NCI-H2029 treated with DMSO at 0.1 percent for 48 hours (cell line): ENCODE measurements at places on chromosomes 1 and 21.

DNA sequence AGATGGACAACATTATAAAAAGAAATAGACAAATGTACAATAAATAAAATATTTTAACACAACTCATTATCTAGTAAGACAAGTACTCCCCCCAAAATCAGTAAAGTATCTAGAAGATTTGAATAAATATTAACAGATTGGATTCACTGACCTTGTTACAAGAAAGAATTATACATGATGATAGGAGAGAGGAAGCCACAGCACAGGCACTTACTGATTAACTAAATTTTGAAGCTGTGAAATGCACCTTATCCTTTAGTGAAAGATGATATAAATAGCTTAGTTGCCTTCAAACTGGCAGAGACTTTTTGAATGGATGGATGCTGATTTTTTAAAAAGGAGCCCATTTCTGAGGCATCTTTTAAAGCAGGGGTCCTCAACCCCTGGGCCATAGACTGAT is 8.5 kb downstream of the CR1 start:
- no peak for DNase-seq

DNA sequence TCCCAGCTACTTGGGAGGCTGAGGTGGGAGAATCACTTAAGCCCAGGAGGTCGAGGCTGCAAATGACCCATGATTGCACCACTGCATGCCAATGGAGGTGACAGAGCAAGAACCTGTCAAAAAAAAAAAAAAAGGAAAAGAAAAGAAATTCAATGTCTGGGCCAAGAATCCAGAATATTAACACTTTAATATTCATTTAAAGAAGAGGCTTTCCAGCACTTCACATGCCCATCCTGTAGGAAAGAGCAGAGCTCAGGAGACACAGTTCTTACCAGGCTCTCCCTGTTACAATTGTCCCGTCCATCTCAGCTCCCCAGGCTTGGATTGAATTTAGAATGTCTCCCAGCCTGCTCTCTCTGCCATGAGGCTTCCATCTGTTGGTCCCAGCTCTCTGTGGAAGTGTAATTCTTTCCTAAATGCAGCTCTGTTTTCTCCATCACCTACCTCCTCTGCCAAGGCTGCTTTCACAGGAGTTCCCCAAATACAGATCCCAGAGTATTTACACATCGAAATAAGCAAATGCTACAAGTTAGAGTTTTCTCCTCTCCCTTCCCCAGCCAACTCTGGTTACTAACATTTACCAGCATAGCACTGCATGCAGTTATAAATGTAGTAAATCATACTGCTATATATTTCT is 116.6 kb upstream of the CDC42BPA start:
- DNase-seq: no peak

DNA sequence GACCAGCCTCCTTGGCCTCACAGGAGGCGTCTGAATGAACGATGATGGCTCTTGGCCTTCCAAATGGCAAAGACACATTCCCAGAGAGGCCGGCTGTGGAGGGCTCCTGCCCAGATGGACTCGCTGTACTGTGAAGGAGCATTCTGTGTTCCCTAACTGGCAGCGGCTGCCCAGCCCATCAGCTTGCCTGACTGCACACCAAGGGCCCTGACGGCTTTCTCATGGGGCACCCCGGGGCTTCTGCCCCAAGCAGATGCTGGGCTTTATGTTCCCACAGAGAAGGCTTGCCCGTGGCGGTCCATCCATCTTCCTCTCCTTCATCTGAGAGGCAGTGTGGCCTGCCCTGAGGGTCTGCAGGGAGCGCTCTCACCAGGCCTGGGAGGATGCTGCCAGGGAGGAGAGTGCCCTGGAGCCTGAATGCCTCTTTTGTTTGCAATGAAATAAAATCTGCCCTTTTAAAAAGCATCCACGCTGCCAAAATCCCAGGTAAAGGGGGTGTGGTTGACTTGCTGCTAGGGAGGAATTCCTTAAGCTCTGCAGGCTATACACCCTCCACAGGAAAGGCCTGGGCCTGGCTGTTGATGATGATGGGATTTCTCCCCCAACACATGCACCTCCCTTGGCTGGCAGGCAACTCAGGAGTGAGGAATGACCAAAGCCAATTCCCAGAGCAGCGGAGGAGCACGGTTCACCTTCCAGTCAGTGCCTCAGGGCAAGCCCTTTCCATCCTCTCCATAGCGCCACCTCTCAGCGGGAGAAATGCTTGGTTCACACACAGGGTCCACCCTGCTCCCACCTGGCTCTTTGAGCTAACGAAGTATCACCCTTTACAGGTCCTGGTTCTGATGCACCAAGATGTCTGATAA is 84.6 kb upstream of the SSX2IP start:
- no peak for DNase-seq

DNA sequence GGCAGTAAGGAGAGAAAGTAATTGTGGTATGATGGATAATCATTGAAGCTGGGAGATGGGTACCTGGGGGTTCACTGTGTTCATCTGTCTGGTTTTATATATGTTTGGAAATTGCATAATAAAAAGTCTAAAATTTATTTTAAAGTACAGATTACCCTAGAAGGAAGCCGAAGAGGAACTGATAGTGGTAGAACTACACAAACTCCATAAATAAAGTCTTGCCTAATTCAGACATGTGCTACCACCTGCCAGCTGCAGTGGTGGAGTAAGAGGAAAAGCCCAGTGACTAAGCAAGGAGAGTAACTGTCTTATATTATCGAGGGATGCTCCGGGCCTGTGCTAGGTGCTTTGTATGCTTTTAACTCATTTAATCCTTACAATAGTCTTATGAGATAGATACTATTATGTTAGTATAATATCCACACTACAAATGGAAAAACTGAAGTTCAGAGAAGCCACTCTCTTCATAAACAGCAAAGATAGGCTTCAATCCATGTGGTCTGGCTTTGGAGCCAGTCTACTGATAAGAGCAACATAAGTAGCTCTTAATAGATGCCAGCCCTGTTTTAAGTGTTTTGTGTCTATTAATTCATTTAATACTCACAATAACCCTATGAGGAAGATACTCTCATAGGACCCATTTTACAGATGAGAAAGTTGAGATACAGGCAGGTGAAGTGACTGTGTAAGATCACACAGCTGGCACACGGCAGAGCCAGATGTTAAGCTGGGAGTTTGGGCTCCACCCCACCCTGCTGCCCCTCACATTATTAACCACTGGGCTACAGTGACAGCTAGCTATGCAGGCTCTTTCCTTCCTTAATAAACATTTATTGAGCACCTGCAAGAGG is 56.8 kb upstream of the HNRNPU start:
- DNase-seq: no peak

DNA sequence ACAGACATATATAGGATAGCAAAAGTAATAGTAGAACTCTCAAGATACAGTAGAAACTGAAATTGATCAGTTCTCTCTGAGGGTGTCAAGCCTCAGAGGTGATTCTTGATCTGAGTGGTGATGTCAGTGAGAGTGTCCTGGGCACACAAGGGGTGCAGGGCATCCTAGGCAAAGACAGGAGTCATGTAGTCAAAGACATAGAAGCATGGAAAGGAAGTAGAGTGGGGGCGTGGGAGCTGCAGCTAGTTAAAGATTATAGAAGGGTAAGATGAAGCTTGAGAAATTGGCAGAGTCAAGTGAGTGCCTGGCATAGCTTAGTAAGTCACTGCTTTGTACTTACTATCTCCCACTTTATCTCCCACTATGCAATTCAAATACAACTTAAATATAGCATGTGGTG is 22.8 kb downstream of the CDC7 start:
- no peak for DNase-seq

DNA sequence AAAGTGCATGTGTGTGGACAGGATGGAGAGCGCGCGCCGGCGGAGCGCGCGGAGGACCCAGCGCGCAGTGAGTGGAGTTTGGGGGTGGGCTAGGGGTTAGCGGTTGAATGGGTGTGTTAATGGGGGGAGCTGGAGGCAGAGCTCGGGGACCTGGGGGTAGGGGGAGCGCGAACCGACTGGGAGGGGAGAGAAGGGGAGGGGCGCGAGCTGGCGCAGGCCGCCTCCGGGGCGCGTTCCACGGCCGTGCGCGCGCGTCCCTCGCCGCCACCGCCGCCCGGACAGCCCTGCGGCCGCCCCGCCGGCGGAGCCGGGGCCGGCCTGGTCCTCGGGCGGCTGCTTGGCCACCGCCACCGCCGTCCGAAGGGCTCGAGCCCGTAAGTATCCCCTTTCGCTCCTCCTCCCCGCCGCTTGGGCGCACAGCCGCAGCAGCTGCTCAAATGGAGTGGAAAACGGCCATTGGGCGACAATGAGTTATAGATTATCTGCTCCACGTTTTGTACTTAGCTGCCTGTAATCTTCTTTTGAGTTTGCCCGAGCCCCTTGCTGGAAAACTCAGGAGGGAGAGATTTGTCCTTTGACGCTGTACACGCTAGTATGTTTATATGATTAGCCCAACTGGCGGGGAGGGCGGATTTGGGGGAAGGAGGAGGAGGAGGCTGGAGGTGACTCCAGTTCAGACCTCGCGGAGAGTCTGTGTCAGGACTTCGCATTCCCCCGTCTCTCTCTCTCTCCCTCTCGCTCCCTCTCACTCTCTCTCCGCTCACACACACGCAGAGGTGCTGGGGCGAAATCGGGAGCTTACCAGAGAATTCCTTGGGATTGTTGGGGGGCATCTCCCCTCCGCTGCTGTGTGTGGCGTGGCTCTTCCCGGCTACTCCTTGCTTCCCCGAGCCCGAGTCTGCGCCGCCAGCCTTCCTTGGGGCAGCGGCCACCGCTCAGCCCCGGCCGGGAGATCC is at the start of gene ADGRL2:
Gene ADGRL2, plus strand, starts transcription at position 240 of the 956 bp plus-strand sequence. CDS start 36,051 bp downstream, outside the sequence.
- DNase-seq: peak; percentile 54

DNA sequence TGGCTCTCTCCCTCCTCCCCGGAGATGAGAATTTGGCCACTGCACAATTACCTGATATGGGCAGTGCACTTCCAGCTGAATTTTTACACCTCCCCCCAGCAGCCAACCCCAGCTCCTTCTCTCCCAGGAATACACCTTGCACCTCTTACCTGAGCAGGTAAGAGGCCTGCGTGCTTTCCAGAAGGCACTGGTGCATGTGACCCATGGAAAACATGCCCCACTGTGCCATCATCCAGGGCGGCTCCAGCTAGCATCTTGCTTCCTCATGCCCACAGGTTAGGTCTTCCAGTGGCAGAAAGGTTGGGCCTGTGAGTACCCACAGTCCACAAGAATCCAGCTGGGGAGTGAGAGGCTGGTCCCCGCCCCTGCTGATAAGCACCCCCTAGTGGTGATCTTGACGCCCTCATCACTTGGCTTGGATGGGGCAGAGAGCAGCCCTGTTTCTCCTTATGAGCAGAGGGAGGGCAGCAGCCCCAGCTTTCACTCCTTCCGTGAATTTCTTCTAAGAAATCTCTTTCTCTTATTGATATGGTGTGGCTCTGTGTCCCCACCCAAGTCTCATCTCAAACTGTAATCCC is 57.8 kb downstream of the EDARADD start:
- DNase-seq: no peak

- DNase-seq: no peak
Measured at GRCh38 chr21:21232320-21232719, 234.1 kb downstream of the NCAM2 start.

GRCh38 chr1:232447125-232447524 is 182.8 kb downstream of the SIPA1L2 start:
- DNase-seq: no peak

DNA sequence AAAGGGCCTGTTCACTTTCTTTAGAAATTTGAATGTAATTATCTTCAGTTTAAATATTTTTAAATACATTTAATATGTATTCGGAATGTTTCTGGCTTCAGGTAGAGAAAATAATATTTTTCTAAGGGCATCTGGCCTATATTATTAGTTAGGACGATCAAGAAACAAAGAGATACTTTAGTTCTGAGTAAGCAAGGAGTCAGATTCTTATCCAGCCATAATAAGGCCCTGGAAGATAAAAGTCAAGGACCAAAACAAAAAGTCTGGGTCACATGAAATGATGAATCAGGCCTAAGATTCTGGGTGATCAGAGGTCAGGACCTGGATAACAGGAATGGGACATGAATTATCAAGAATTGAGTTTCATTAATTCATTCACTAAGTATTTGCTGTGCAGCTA is 6.3 kb downstream of the PHC2 start:
- DNase-seq: no peak

DNA sequence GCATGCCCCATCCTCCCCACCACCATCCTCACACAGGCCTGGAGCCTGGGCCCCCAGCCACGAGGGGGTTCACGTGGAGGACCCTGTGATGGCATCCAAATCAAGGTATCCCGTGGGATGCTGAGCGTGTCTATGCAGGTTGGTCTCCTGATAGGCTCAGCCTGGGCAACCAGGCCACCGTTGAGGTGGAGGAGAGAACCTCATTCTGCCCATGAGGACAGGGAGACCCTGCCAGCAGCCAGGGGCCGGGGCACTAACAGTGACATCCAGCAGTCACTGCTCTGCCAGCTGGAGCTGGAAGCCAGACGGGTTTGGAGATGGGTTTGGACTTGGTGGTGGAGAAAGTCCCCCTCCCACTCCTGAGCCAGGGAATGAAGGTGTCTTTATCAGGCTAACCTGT is 582.8 kb downstream of the MATN1 start:
- DNase-seq: no peak

- DNase-seq: no peak
Measured at GRCh38 chr1:74969566-74970135, 164.5 kb upstream of the LHX8 start.

- DNase-seq: no peak
Measured at GRCh38 chr1:5990913-5991312, 1.3 kb downstream of the NPHP4 start.

GRCh38 chr1:151036356-151036755 is at the start of gene BNIPL:
Gene BNIPL, plus strand, starts transcription at chr1:151036586. Its CDS starts 140 bp downstream, at chr1:151036726.
- no peak for DNase-seq

- no peak for DNase-seq
Measured at GRCh38 chr1:32881871-32882850, 4.1 kb upstream of the HPCA start.

- no peak for DNase-seq
Measured at GRCh38 chr1:92134331-92134730, 54.2 kb downstream of the BTBD8 start.

DNA sequence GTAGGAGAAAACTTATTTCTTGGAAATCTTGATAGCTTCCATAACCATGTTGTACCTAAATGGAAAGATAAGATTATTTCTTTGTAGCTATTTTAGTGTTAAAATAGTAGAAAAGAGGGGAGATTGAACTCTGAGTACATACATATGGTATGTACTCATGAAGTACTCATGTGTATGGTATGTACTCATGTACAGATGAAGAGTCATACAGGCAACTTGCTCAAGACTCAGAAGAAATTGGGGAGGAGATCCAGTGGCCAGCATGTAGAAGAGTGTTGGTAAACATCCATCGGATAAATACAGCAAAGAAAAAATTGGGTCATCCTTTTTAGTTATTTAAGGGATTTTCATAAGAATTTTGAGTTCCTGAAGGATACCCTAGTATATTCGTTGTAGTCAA is 29.0 kb downstream of the MDM4 start:
- no peak for DNase-seq

- no peak for DNase-seq
Measured at GRCh38 chr1:70396607-70397006, 14.5 kb upstream of the CTH start.

GRCh38 chr1:153394391-153394790 is 3.5 kb upstream of the S100A8 start:
- DNase-seq: no peak

DNA sequence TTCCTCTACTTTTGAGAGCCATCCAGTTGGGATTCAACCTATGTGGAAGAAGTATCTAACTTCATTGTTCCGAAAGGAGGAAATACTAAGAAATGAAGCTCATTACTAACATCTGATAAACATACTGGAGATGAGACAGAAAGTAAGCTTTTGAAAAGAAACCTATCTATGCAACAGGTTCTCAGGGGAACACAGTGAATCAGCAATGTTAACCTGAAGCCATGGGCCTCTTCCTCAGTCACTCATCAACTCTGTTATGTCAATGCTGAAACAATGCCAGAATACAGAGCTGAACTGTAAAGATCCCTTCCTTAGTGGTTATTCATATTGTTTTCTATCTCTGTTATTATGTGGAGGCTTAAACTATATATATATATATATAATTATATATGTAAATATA is 55.5 kb upstream of the ESRRG start:
- no peak for DNase-seq
